ENCODE measurements at places on chromosomes 5 and 9.

DNA sequence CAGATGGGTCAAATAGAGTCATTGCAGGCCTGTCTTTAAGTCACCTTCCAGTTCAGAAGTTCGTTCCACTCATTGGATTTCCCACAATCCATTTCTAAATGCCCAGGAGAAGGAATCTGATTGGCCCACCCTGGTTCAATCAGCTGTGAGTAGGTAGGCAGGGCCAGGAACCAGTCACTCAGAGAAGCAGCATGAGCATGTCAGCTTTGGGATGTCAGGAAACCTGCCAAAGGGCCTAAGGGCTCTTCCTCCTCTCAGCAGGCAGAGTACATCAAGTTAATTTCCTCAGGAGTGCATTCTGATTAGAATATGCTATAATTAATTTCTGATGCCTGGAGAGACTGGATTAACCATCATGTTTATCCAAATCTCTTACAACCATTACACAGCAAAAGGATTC is 412.9 kb upstream of the CCNH start:
- H3K36me3 ChIP-seq = no peaks in the 10 kb centered on the region
- no peak overlapping the region for H3K4me3 ChIP-seq
- no peak overlapping the region for H3K27ac ChIP-seq
- DNase-seq = no peak
- H3K4me1 ChIP-seq = no peaks in the 10 kb centered on the region
- H3K27me3 ChIP-seq = no peaks in the 10 kb centered on the region

DNA sequence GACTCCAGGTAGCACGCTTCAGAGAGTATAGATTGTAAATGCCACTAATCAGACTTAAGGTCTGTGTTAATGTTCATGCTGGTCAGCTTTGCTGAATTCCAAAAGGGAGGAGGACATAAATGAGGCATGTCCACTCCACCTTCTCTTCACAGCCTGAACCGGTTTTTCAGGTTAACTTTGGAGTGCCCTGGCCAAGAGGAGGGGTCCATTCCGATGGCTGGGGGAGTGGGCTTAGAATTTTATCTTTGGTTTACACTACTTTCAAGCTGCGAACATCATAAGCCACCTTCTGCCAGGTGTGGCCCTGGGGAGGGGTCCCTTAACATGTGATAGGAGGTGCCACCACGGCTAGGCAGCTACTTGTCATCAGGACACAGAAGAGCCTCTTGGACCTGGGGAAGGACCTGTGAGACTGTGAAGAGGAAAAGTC is 24.2 kb downstream of the ABO start:
- no peak for DNase-seq
- no peak overlapping the region for H3K27ac ChIP-seq
- no peaks in the 10 kb centered on the region for H3K4me1 ChIP-seq
- no peak overlapping the region for H3K4me3 ChIP-seq
- peaks cover 24% of the 10 kb centered on the region for H3K27me3 ChIP-seq
- no peaks in the 10 kb centered on the region for H3K36me3 ChIP-seq

- H3K36me3 ChIP-seq = no peaks in the 10 kb centered on the region
- H3K27me3 ChIP-seq = no peaks in the 10 kb centered on the region
- no peak overlapping the region for H3K4me3 ChIP-seq
- no peak for DNase-seq
- no peaks in the 10 kb centered on the region for H3K4me1 ChIP-seq
Observed at GRCh38 chr5:9784231-9784630, 154.1 kb upstream of the TAS2R1 start.

- H3K27me3 ChIP-seq = peaks cover 16% of the 10 kb centered on the region
- DNase-seq = no peak
- no peaks in the 10 kb centered on the region for H3K36me3 ChIP-seq
- no peaks in the 10 kb centered on the region for H3K4me1 ChIP-seq
- no peak overlapping the region for H3K27ac ChIP-seq
Observed at GRCh38 chr9:126119731-126120130, 206.9 kb upstream of the MVB12B start.

- no peaks in the 10 kb centered on the region for H3K4me1 ChIP-seq
- no peak overlapping the region for H3K4me3 ChIP-seq
- H3K27me3 ChIP-seq = no peaks in the 10 kb centered on the region
- no peak for DNase-seq
Observed at GRCh38 chr9:91451431-91452270, 28.0 kb upstream of the NFIL3 start.

- peak; percentile 24 for DNase-seq
- H3K4me3 ChIP-seq = no peak overlapping the region
- peaks cover 93% of the 10 kb centered on the region for H3K27me3 ChIP-seq
- no peaks in the 10 kb centered on the region for H3K36me3 ChIP-seq
Observed at GRCh38 chr5:141880961-141881801, 3.0 kb upstream of the PCDH1 start.

Data from SJSA1 (cell line).